ENCODE measurements at places on chromosomes 12 and 14.

- DNase-seq = no peak
Measured at GRCh38 chr14:69133206-69134125, 19.5 kb downstream of the DCAF5 start.

DNA sequence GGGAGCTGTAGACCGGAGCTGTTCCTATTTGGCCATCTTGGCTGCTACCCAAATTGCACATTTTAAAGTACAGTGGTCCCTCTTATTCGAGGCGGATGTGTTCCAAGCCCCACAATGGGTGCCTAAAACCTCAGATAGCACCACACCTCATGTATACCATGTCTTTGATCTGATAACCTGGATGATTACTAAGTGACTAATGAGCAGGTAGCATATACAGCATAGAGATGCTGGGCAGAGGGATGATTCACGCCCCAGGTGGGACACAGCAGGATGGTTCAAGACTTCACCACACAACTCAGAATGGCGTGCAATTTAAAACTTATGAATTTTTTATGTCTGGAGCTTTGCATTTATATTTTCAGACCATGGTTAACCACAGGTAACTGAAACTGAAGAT is 255.0 kb downstream of the AKAP6 start:
- DNase-seq = no peak

DNA sequence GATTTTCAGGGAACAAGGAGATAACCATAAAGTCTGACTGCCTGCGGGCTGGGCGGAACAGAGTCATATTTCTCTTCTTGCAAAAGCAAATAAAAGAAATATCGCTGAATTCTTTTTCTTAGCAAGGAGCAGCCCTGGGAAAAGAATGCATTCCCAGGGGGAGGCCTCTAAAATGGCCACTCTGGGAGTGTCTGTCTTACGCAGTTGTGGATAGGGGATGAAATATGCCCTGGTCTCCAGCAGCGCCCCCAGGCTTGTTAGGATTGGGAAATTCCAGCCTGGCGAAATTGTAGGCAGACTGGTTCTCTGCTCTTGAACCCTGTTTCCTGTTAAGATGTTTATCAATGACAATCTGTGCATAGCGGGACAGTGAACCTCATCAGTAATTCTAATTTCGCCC is 40.5 kb downstream of the PCNX1 start:
- no peak for DNase-seq

DNA sequence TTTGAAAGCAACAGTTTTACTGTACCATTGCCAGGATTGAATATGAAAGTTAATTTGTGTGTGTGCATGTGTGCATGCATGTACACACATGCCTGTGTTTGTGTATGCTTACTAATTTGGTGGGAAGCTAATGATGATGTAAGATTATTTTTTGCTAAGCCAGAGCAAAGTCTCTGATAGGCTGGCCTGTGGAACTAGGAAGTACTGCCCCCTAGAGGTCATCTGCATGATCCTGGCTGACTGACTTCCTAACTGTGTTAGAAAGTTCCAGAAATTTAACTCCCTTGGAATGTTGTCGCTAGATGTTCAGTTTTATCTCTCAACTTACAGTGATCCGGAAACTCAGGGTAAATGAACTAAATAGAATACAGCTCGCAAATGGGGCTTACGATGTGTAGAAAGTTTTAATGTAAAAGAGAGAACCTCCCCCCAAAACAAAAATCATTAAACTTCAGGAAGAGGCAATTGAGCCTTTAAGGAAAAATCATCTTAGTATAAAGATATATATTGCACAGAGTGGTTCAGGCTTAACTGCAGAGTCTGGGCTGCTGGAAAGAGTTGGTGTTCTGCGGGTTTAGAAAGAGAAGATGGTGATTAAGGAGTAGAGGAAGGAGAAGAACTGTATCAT is 34.3 kb upstream of the SLC38A1 start:
- DNase-seq = peak; percentile 19

GRCh38 chr12:32503730-32504129 is 104.4 kb downstream of the FGD4 start:
- no peak for DNase-seq

Data from stimulated activated CD8-positive, alpha-beta memory T cell treated with anti-CD3 and anti-CD28 coated beads, Interleukin-7, amount 100 ng/mL, for 1 hour (primary cell).